Fibroblast of lung (primary cell): ENCODE measurements at places on chromosomes 6 and 20. TPM values are rescaled to one million over a fixed set of nuclear protein-coding genes. Genes with fewer than 3 reads are reported as not detected.

Gene GPX5
- polyA plus RNA-seq = not detected in 2 replicates

Gene CAP2
- 23.4 and 38.1 TPM in 2 replicates for polyA plus RNA-seq

Gene TRDN
- polyA plus RNA-seq = not detected in 2 replicates

Gene SAYSD1
- 11.3 and 11.9 TPM in 2 replicates for polyA plus RNA-seq

Gene SLPI
- polyA plus RNA-seq = 3.7 TPM in 1 of 2 replicates, not detected in the other
